GM13977 (cell line): ENCODE measurements at places on chromosomes 3 and 15.

DNA sequence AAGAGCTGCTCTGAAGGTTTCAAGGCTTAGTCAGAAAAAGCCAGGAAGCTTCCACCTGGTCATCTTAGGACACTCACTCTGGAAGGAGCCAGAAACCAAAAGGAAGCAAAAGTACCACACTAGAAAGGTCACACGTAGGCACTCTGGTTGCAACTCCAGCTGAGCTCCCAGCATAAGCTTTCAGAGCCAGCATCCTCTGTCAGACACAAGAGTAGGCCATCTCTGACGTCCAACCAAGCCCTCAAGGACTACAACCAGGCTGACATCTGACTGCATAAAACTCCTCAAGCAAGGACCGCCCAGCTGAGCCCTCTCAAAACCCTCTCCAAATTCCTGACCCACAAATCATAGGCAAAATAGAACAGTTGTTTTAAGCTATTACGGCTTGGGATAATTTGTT, 12.8 kb downstream of the SH3BP5 start:
- DNase-seq: no peak

GRCh38 chr3:42525736-42526345, 23.4 kb downstream of the VIPR1 start:
- DNase-seq: no peak

DNA sequence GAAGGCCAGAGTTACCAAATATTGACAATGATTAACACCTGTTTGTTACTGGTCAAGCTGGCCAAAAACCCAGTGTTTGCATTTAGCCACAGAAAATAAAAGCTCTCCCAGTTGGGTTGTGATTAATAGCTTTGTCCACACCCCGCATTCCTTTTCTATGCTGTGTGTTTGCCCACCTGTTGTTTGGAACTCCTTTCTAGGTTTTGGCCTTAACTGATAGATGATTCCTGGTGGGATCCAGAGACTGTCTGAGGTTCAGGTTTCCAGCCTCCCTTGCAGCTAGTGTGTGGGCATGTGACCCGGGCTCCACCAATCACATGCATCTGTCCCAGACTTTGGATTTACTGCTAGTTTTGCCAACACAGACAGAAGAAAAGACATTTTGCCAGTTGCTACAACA, 83.8 kb downstream of the PTPRG start:
- DNase-seq: no peak

GRCh38 chr3:49029563-49029884, 326 bp upstream of the IMPDH2 start:
- DNase-seq: no peak

GRCh38 chr3:66817951-66818557, 180.1 kb upstream of the KBTBD8 start:
- DNase-seq: no peak

DNA sequence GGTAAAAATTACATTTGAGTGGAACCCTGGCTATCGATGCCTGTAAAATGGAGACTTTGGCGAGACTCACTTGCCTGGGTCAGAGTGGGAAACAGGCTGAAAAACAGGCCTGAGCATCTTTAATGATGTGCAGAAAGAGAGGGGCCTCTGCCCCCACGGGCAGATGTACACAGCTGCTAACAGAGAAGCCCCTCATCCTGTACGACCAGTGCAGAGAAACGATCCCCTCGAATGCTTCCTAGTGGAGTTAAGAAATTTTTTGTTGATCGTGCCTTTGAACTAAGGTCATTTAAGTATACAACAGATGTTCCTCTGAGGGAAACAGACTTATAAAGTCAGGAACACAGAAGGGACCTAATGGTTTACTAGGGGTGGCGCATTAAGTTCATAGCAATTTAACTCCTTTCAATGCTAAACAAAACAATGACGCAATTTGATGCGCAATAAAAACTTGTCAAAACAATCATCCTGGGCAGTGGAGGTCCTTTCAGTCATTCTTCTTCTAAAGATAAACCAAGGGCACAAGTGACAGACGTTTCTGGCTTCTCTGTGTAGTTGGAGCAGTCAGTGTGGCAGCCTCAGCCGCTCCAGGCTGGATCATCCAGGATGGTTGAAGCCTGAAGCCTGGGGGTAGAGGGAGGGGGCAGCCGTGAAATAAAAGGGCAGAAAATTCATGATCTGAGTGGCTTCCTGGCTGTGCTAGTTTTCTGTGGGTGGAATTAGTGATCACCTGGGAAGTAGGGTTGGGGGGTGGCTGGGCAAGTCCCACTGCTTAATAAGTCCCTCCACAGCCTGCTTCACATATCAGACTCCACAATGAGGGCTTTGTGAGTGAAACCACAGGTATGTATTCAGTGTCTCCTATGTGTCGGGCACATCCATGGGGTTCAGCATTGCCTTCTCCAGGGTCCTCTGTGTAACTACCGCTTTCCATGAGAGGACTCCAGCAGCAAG, 50.8 kb upstream of the MRPS22 start:
- no peak for DNase-seq

DNA sequence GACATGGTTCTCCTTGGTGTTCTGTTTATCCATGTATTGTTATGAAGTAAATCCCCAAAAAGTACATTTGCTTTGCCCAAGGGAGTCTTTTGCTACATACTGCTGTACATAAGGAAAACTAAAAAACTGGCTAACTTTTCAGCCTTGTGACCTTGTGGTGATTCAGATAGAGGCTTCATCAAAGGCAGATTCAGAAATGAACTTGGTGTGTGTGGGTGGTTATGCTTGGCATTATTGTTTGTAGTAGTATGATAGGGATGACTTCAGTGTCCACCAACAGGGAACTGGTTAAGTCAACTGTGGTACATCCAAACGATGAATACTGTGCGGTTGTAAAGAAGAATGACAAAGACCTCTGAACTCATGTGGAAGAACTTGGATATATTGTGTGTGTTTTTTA, 75.6 kb upstream of the CHRNB4 start:
- no peak for DNase-seq

DNA sequence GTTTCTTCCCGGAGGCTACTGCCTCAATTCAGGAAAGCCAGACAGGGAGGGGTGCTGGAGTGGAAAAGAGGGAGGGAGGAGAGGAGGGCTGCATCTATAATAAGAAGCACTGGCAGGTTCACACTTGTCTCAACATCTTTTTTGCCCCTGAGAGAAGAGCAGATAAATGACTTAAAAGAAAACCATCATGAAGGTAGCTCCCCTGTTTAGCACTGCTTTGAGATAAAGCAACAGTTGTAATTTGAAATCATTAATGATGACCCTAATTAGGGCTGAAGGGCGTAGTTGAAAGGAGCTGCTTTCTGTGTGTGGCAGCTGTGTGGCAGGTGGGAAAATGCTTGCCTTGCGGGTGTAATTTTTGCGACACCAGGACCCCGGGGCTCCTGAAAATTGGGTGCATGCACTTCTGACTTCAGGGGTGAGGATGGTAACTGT, 222.8 kb upstream of the IL12A start:
- no peak for DNase-seq

GRCh38 chr15:83380682-83381081, 66.5 kb upstream of the SH3GL3 start:
- peak; percentile 85 for DNase-seq

- DNase-seq: peak; percentile 55
Measured at GRCh38 chr15:77107531-77108355, 36.8 kb upstream of the TSPAN3 start.

DNA sequence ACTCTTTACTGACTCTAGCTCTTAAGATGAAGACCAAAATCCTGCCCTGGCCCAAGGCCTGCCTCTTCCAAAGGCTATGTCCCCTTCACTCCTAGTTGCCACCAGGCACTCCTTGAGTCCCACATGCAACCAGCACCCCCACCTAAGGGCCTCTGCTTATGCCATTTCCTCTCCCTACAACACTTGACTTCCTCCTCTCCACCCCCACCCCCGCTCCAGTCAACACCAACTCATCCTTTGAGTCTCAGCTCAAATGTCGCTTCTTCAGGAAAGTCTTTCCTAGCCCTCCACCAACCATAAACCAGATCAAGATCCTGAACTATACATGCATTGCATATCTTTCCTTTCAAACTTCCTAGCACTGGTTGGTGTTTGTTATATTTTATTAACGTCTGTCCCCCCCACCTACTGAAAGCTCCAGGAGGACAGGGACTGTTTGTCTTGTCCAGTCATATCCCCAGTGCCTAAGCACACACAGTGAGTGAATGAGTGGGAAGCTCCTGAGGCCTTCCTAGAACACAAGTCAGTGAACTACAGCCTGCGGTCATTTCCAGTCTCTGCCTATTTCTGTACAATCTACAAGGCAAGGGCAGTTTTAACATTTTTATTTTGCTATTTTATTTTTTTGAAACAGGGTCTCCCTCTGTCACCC, 7.3 kb downstream of the TBC1D2B start:
- DNase-seq: no peak

- no peak for DNase-seq
Measured at GRCh38 chr3:45761831-45762230, 34.5 kb downstream of the SLC6A20 start.

DNA sequence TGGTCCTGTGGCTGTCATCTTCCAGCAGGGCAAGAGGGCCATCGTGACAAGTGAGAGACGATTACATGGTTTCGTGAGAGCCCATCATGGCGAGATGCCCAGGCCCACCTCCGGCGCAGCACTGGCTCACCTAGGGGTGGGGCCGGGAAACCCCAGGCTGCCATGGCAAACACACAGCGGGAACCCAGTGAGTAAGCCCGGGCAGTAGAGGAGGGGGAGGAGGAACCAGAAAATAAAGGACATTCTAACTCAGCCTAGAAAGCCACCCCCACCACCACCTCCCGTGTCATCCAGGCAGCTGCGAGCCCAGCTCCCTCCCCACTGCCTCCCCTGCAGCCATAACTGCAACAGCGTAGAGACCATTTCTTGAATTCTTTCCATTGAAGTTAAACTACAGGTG, 52.3 kb downstream of the PCSK6 start:
- no peak for DNase-seq
